ENCODE measurements at places on chromosomes 12 and 14. TPM values are rescaled to one million over a fixed set of nuclear protein-coding genes. Genes with fewer than 3 reads are reported as not detected.

- H3K4me1 ChIP-seq, result peaks cover 8% of the 10 kb centered on the region
- no peaks in the 10 kb centered on the region for H3K27me3 ChIP-seq
- no peak overlapping the region for H3K27ac ChIP-seq
- no peak for DNase-seq
These were observed 139.8 kb upstream of the PWP1 start for GRCh38 chr12:107545737-107546353.

- no peak for DNase-seq
- H3K36me3 ChIP-seq, result no peaks in the 10 kb centered on the region
- no peaks in the 10 kb centered on the region for H3K4me1 ChIP-seq
These were observed 33.1 kb downstream of the KCNA5 start for GRCh38 chr12:5076761-5077160.

GRCh38 chr12:76462668-76463224, 96.8 kb downstream of the OSBPL8 start:
- H3K36me3 ChIP-seq, result no peaks in the 10 kb centered on the region
- no peak for DNase-seq
- no peak overlapping the region for H3K27ac ChIP-seq
- H3K4me1 ChIP-seq, result peaks cover 42% of the 10 kb centered on the region
- no peak overlapping the region for H3K4me3 ChIP-seq

TMEM253 gene
- not detected for total RNA-seq

GRCh38 chr14:59305231-59305630, 116.8 kb downstream of the DAAM1 start:
- no peak overlapping the region for H3K27ac ChIP-seq
- H3K4me1 ChIP-seq, result peaks cover 10% of the 10 kb centered on the region
- H3K4me3 ChIP-seq, result no peak overlapping the region
- no peaks in the 10 kb centered on the region for H3K27me3 ChIP-seq
- DNase-seq, result no peak

Data from activated naive CD4-positive, alpha-beta T cell treated with anti-CD3 and anti-CD28 coated beads for 36 hours (primary cell).